Activated effector memory CD4-positive, alpha-beta T cell treated with anti-CD3 and anti-CD28 coated beads, Interleukin-2, amount 50 U/mL, for 16 hours (primary cell): ENCODE measurements at places on chromosomes 5 and 9.
A peak's percentile ranks its signal among the peaks of the same experiment; 100 is the strongest.

GRCh38 chr5:9588254-9588653, 41.9 kb downstream of the TAS2R1 start:
- no peak for DNase-seq

GRCh38 chr5:151587796-151588555, 3.2 kb downstream of the FAT2 start:
- no peak for DNase-seq

GRCh38 chr9:89543621-89544278, 45.8 kb upstream of the SEMA4D start:
- DNase-seq, result no peak

GRCh38 chr5:64637837-64638443, 52.4 kb upstream of the SHISAL2B start:
- no peak for DNase-seq

- DNase-seq, result no peak
Measured at GRCh38 chr9:90256345-90256744, 386.3 kb downstream of the DIRAS2 start.

DNA sequence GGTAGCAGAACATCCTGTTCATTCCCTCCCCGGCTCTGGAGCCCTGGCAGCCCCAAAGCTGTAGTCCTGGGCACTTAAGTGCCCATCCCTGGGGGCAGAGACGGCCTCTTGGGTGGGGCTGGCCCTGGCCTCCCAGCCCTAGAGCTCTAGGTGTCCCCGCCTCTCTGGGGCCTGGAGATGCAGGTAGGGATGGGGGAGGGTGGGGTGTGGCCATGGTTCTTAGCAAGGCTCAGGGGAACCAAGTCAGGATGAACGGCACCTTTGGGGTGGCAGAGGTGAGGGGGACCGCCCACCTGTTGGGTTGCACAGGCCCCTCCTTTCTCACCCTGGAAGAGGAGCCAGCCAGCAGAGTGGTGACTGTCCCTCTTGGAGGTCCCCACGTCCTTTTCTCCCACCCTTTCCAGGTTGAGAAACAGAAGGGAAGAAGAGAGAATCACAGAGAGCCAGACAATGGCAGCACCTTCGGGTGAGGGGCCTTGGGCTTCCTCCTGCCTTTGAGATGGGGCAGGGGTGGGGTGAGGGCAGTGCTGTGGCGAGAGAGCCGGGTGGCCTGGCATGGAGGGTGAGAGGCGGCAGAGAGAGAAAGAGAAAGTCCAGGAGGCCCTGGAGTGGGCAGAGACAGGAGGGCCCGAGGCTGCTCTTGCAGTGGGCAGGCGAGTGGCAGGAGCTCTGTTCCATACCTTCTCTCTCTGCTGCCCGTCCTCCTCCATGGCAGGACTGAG, 2.3 kb downstream of the CRAT start:
- DNase-seq, result no peak

DNA sequence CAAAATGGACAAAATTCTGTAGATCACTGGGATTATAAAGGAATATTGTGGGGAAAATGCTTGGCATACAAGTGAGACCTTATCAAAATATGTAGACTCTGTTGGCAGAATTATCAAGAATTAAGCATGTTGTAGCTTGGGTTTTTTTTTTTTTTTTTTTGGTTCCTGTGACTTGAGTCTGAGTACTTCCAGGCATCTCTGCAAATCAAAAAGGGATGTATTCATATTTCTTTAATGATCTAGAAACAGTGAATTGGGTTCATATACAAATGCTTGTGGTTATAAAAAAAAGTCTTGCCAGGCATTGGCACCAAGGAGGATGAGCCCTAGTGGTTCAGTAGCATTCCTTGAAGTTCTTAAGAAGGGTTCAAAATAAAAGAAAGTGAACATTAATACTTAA, 292.2 kb downstream of the ARHGAP26 start:
- DNase-seq, result no peak

GRCh38 chr5:54090495-54091120, 219.8 kb downstream of the ARL15 start:
- no peak for DNase-seq

- DNase-seq, result no peak
Measured at GRCh38 chr5:35470866-35471265, 146.8 kb upstream of the SPEF2 start.

GRCh38 chr5:131505237-131505908, 129.7 kb downstream of the RAPGEF6 start:
- no peak for DNase-seq

- no peak for DNase-seq
Measured at GRCh38 chr5:119405419-119405818, 46.9 kb upstream of the HSD17B4 start.

DNA sequence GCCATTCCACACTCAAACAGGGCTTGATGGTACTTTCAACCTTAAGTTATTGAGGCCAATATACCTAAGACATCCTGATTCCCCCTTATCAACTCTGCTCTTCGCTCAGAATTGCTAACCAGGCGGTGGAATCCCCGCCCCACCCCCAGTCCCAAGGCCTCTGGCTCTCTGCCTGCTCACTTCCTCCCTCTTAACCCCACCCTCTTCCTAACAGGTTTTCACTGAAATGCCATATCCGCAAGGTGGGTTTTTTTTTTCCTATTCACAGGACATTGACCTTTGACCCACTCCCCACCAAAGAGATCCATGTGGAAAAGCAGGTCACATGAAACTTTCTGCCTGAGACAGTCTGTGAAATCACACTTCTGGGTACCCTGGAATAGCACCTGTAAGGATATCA, 66.6 kb upstream of the IFNK start:
- DNase-seq, result no peak

DNA sequence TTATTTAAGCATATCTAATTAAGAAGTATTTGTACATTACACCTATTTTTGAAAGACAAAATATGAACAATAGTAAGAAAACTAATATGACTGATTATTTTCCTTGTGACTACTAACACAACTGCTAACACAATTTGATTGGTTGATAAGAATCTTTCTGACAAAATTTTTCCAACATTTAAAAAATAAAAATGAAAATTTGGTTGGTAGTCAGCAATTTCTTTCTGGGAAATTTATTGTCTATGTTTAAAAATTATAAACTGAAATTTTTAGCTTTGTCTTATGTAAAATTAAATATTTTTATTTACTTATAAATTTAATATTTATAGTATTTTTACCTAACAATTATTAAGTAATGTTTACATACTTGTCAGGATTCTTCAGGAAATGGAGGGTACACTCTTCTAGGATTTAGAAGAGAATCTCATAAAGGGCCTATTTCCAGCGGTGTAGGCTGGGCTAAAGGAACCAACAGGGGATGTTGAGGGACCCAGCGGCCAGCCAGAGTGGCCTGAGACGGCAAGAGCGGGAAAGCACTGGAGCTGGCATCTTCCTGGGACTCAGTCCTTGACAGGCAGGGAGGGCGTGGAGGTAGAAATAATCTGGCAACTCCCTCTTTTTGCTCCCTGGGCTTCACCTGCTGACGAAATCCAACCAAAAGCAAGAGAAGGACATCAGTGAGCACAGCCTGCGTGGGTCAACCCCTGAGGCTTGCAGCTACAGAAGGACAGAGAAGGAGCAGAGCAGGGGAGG, 14.7 kb upstream of the FAM120A start:
- no peak for DNase-seq

DNA sequence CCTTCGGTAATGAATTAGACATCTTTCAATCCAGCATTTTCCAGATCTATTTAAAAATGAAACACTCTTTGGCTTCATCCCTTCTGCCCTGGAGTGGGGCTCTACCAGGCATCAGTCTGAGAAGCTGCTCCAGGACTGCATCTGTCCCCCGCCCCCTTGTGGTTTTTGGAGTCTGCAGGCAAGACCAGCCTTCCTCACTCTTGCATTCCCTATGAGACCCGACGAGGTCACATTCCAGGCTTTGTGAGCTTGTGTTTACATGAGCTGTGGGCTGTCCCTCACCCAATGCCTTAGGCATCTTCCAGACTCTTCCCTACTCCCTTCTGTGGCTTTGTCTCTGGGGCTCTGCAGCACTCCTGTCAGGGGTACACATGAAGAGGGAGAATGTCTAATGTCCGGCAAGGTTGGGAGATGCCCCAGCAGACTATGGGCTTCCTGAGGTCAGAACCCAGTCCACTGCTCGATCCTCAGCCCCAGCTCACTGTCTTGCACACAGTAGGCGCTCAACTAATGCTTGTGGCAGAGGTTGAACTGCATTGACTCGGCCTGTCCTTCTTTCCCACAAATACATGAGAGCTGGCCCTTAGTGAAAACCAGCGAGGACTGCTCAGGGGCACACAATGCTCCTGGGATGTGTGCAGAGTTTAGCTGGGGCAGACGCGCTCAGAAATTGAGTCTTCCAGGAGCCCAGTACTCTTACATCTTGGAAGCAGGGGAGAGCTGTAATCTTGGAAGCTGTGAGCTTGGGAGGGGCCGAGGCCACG, 11.7 kb upstream of the GADD45G start:
- DNase-seq, result no peak

DNA sequence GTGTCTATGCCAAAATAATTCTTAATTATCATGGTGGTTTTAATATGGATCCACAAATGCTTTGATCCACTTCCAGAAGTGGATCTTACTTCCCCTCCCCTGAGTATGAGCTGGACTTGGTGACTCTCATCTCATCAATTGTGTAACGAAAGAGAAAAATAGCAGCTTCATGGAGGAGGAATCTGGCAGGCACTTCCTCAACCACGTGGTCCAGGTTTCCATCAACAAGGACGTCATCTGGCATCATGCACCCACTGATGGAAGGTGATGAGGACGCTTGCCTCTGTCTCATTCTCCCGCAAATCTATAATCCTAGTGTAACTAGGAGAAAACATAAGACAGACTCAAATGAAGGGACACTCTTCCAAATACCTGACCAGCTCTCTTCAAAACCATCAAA, 54.6 kb upstream of the S1PR3 start:
- DNase-seq, result no peak

DNA sequence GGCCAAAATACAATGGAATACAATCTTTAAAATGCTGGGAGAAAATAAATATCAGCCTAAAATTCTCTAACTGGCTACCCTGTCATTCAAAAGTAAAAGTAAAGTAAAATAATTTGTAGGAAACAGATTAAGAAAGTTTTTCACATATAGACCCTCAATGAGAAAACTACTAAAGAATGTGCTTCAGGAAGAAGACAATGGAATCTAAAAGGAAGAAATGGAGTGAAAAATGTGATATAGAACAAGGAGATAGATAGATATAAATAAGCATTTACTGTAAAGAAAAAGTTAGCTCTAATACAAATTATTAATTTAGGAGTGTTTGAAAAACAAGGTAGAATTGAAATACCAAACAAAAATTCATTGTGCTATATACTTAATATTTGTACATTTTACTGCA, 368.6 kb upstream of the MPDZ start:
- no peak for DNase-seq

GRCh38 chr9:95101326-95101725, 216.2 kb downstream of the FANCC start:
- no peak for DNase-seq

GRCh38 chr5:912280-913091, 19.8 kb downstream of the TRIP13 start:
- peak; percentile 93 for DNase-seq

- no peak for DNase-seq
Measured at GRCh38 chr5:169354921-169355320, 54.0 kb upstream of the SLIT3 start.

- no peak for DNase-seq
Measured at GRCh38 chr5:159504857-159505304, 174.6 kb upstream of the IL12B start.

GRCh38 chr5:107766972-107767371, 96.2 kb upstream of the EFNA5 start:
- no peak for DNase-seq

DNA sequence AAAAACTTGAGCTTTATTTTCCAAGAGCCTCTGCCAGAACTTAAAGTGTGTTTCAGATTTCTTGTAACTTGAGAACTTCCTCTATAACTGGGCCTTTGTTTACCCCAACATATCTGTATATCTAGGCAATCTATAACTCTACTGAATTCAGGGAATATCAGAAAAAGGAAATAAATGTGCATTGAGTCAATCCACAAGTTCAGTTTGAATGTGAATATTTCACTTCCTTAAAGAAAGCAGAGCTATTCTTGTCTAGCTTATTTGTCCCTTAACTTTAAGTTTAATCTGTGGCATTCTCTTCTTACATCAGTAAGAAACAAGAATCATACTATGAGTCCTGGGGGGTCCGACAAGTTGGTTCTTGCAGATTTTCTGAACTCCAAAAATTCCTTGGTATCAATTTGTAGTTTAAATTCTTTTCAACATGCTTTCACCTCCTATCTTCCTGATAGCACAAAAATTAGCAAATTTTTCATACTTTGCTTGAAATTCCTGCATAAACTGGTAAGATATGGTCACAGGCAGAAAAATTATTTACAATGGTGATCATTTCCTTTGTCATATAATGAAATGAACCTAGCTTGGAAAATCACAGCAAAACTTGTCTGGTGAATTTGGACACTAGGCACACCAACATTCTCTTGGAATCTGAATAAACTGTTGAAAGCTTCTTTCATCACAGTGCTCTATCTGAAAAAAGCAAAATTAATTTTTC, 19.8 kb upstream of the ITGA1 start:
- no peak for DNase-seq

GRCh38 chr5:59361454-59361853, 532.1 kb downstream of the PDE4D start:
- no peak for DNase-seq

- DNase-seq, result no peak
Measured at GRCh38 chr5:44713446-44713845, 95.3 kb upstream of the MRPS30 start.

DNA sequence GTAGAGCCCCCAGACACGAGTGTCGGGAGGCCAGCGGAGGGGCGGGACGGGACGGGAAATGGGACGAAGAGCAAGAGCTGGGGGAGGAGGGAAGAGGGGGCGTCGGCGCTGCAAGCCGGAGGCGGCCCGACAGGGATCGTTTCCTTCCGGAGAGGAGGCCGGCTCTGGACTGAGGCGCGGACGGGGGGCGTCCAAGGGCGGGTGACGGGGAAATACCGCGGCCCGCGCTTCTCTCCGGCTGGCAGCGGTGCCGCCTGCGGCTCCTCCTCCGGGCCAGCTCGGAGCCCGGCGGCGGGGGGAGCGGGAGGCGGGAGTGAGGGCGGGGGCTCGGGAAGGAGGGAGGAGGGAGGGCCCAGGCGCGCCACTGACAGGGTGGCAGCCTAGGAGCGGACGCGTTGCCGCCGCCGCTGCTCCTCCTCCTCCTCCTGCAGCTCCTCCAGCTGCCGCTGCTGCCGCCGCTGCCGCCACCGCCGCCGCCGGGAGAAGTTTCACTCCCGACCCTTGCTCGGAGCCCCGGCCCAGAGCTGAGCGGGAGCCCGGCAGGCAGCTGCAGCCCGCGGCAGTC, at the start of gene CHSY3:
CHSY3 (plus strand) TSS at position 364 of the 565 bp plus-strand sequence.
- DNase-seq, result peak; percentile 69

- no peak for DNase-seq
Measured at GRCh38 chr5:31173614-31174013, 19.9 kb upstream of the CDH6 start.

- DNase-seq, result no peak
Measured at GRCh38 chr9:136937186-136938001, 7.1 kb downstream of the FBXW5 start.

- no peak for DNase-seq
Measured at GRCh38 chr9:134258828-134259546, 67.3 kb upstream of the RXRA start.

GRCh38 chr9:97994703-97995102, 11.6 kb downstream of the ANP32B start:
- no peak for DNase-seq

- DNase-seq, result no peak
Measured at GRCh38 chr5:81450940-81451339, 57.0 kb upstream of the ACOT12 start.
